ENCODE measurements at places on chromosomes 7 and 10.

DNA sequence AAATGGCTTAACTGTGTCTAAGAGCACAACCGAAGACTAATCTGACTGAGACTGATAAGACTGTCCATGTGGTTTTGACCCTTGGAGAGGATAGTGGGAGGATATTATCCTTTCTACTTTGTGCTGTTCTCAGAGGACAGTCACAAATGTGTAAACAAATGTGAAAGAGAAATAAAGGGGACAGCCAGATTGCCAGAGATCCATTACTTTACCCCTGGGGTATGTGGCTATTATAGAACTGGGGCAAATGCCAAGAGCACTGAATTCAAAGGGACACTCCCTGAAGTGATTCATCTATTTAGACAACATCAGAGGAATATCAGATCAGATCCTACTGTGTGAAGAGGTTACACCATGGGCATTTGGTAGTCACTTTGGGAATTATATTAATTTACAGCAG, 154.7 kb downstream of the RNLS start:
- H3K4me1 ChIP-seq: peaks cover 32% of the 10 kb centered on the region
- peak overlapping the region; percentile 78 for H3K27ac ChIP-seq
- H3K4me3 ChIP-seq: peak overlapping the region; percentile 43
- DNase-seq: peak; percentile 89
- H3K27me3 ChIP-seq: no peaks in the 10 kb centered on the region

DNA sequence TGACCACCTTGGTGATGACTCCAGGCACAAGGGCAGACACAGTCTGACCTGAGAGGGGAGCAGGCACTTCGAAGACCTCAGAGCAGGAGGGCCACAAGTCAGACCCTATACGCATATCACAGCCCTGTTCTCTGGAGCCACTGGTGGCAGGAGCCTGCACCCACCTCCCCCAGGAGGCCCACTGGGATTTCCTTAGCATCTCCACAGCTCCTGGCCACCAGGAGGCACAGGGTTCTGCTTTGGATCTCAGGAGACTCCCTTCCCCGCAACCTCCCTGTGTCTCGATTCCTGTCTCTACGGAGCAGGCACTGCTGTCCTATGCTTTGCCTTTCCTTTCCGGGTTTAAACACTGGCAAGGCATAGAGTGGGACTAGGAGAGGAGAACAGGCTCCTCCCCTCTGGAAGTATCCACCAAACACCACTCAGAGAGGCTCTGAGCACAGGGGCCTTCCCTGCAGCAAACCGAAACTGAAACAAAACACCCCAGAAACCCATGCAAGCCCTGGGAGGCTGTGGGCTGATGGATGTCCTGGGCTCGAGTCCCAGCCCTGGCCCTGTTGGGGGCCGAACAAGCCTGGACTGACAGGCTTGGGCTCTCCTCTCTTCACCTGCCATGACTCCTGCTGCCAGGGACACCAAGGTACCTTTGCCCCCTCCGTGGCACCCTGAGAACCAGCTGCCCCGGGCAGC, 166.3 kb downstream of the NEURL1 start:
- no peaks in the 10 kb centered on the region for H3K36me3 ChIP-seq
- no peaks in the 10 kb centered on the region for H3K4me1 ChIP-seq
- DNase-seq: peak; percentile 50

DNA sequence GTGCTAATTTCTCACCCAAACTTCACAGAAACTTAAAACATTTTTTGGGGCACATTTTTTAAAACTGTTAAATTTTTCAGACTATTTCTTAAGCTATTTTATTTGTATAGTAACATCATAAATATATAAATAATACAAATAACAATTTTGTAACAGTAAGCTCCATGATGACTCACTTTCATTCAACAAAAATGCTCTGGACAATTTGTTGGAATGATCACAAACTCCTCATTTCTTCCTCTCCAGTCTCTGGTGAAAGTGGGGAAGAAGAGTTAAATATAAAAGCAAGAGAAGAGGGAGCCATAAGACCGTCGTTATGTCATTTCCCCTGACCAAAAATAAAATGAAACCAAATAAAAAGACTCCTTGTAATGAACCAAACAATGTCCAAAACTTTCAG, 162.4 kb downstream of the AGMO start:
- DNase-seq: no peak
- H3K4me3 ChIP-seq: no peak overlapping the region
- no peak overlapping the region for H3K27ac ChIP-seq
- H3K27me3 ChIP-seq: no peaks in the 10 kb centered on the region

DNA sequence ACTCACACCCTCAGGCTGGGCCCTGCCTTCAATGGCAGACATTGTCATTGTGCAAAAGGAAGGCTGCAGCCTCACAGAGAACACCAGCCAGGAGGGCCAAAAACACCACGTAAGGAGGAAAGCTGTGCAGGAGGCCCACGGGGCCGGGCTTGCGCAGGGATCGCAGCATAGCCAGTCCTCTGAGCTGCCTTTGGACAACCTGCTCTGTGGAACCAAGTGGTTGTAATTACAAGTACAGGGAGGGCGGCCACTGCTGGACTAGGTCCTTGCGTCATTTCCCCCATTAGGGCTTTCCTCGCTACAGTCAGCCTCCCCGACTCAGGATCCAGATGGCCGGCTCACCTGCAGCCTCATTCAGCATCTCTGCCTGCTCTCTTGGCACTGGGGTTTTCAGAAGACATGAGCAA, 66.9 kb downstream of the FAM53B start:
- no peak overlapping the region for H3K4me3 ChIP-seq
- no peak for DNase-seq
- no peaks in the 10 kb centered on the region for H3K4me1 ChIP-seq
- H3K27me3 ChIP-seq: no peaks in the 10 kb centered on the region
- H3K36me3 ChIP-seq: no peaks in the 10 kb centered on the region

DNA sequence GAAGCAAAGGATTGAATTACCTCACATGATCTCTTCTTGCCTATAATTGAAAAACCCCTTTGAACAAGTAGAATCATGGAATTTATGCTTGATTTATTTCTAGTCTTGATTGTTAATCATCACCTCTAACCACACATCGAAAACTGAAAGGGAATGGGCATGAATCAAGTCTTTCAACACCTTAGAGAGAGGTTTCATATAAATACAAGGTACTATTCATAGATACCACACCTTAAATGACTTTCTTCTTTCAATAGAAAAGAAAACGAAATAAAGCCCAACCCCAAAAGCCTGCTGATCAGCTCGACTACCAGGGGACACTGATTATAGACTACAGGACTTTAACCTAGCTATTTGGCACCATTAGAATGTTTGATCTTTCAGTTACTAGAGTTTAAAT, 128.6 kb upstream of the PTPRZ1 start:
- no peaks in the 10 kb centered on the region for H3K4me1 ChIP-seq
- H3K27me3 ChIP-seq: no peaks in the 10 kb centered on the region
- no peak for DNase-seq
- H3K27ac ChIP-seq: no peak overlapping the region
- no peak overlapping the region for H3K4me3 ChIP-seq
- H3K36me3 ChIP-seq: no peaks in the 10 kb centered on the region

DNA sequence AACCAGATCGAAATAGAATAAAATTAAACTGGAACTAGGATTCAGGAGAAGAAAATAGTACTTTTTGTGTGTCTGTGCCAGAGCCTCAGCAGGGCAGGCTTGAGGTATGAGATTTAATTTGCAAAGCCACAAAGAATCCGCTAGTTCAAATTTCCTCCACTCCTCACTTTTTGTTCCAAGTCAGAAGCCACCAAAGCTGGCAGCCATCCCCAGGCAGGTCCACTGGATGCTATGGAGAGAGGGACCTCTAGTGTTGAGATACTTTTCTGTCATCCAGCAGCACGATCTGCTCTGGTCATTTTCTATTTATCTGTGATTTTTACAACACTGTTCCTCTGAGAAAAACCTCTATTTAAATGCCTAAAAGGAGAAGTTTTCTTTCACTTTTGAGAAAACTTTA, 147.9 kb upstream of the FRMD4A start:
- H3K27me3 ChIP-seq: no peaks in the 10 kb centered on the region
- no peak overlapping the region for H3K4me3 ChIP-seq
- DNase-seq: peak; percentile 46
- H3K36me3 ChIP-seq: no peaks in the 10 kb centered on the region
- H3K27ac ChIP-seq: no peak overlapping the region
- peaks cover 7% of the 10 kb centered on the region for H3K4me1 ChIP-seq

DNA sequence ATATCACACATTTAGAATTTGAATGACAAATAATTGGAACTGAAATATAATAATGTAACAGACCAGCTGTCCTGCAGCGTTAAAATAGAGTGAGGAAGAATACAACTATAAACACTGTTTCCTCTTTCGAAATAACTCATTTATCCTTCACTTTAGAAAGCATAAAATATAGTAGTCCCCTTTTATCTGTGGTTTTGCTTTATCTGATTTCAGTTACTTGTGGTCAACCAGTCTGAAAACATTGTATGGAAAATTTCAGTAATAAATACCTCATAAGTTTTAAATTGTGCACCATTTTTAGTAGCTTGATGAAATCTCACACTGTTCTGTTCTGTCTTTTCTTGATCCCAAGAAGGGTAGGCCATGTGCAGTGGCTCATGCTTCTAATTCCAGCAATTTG, 31.7 kb downstream of the POLR1F start:
- H3K27me3 ChIP-seq: no peaks in the 10 kb centered on the region
- H3K27ac ChIP-seq: no peak overlapping the region
- peak; percentile 28 for DNase-seq
- no peak overlapping the region for H3K4me3 ChIP-seq
- H3K36me3 ChIP-seq: no peaks in the 10 kb centered on the region

DNA sequence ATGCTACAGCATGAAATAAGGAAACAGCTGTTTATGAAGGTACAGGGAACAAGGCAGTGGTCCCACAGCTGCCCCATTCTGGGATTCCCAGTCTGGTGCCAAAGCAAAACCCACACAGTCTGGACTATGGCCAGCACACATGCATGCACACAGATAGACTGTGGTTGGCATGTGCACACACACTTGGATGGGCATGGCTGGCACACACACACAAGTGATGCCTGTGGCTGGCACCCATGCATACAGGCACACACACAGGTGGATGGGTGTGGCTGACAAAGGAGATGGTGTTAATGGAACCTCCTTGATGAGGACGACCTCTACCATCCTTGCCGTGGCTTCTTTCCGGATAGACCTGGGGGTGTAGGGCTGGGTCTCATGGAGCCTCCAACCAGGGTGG, 114.0 kb upstream of the LYZL2 start:
- H3K27me3 ChIP-seq: no peaks in the 10 kb centered on the region
- H3K36me3 ChIP-seq: no peaks in the 10 kb centered on the region
- no peak overlapping the region for H3K27ac ChIP-seq
- H3K4me3 ChIP-seq: no peak overlapping the region
- DNase-seq: no peak

GRCh38 chr10:86257683-86258082, 108.9 kb downstream of the GRID1 start:
- DNase-seq: no peak
- no peaks in the 10 kb centered on the region for H3K27me3 ChIP-seq
- H3K4me1 ChIP-seq: no peaks in the 10 kb centered on the region
- no peak overlapping the region for H3K27ac ChIP-seq

- no peak overlapping the region for H3K4me3 ChIP-seq
- no peaks in the 10 kb centered on the region for H3K36me3 ChIP-seq
- no peaks in the 10 kb centered on the region for H3K4me1 ChIP-seq
- H3K27ac ChIP-seq: no peak overlapping the region
- H3K27me3 ChIP-seq: no peaks in the 10 kb centered on the region
These were observed 243.5 kb downstream of the ADK start for GRCh38 chr10:74394416-74394969.

GRCh38 chr7:134890246-134891240, 95.8 kb upstream of the AGBL3 start:
- H3K4me3 ChIP-seq: peak overlapping the region; percentile 63
- H3K27me3 ChIP-seq: no peaks in the 10 kb centered on the region
- no peak overlapping the region for H3K27ac ChIP-seq
- DNase-seq: no peak
- no peaks in the 10 kb centered on the region for H3K36me3 ChIP-seq

DNA sequence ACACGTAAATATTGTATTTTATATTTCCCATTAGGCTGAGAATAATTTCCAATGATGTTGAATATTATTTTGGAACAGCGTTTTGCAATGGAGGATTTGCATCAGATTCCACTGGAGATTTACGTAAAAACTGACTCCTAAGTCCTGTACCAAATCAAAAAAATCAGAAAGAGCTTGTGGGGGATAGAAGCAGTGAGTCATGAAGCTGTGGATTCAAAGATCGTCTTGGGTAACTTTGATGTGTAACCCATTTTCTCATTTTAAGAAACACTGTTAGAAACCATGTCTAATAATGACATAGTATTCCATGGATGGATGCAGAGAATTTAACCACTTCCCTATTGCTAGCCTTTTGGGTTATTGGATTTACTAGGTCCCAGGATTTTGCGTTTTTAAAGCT, 158.6 kb downstream of the INHBA start:
- no peaks in the 10 kb centered on the region for H3K4me1 ChIP-seq
- no peak overlapping the region for H3K4me3 ChIP-seq
- no peaks in the 10 kb centered on the region for H3K36me3 ChIP-seq
- DNase-seq: no peak
- no peaks in the 10 kb centered on the region for H3K27me3 ChIP-seq
- H3K27ac ChIP-seq: no peak overlapping the region

DNA sequence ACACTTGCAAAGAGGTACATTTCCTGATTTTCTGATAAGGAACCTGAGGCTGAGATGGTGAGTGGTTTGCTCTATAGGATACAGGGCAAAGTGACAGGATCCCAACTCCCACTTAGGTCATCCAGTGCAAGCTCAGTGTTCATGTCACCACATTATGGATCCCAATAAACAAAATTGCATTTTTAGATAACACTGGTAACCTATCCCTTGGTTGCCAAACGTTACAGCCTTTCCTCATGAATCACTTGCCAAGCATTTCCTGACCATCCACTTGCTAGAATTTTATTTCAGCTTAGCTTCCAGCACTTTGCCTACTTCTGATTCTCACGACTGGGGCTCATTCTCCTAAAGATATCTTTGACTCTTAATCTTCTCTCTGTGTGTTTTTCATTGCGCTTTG, 131.4 kb upstream of the ODAD2 start:
- no peak overlapping the region for H3K4me3 ChIP-seq
- H3K36me3 ChIP-seq: no peaks in the 10 kb centered on the region
- H3K27me3 ChIP-seq: 0 out of 2 replicates have a peak, but pooled peaks cover 4% of the 10 kb centered on the region
- no peak for DNase-seq
- H3K27ac ChIP-seq: no peak overlapping the region
- no peaks in the 10 kb centered on the region for H3K4me1 ChIP-seq

GRCh38 chr7:13099154-13099795, 411.8 kb downstream of the ARL4A start:
- no peaks in the 10 kb centered on the region for H3K36me3 ChIP-seq
- no peak for DNase-seq
- 0 out of 2 replicates have a peak, but pooled peaks cover 6% of the 10 kb centered on the region for H3K4me1 ChIP-seq
- H3K4me3 ChIP-seq: no peak overlapping the region
- H3K27ac ChIP-seq: no peak overlapping the region

- DNase-seq: no peak
- peaks cover 4% of the 10 kb centered on the region for H3K4me1 ChIP-seq
- no peak overlapping the region for H3K4me3 ChIP-seq
- H3K27ac ChIP-seq: no peak overlapping the region
- no peaks in the 10 kb centered on the region for H3K27me3 ChIP-seq
- H3K36me3 ChIP-seq: no peaks in the 10 kb centered on the region
These were observed 168.6 kb downstream of the PRKCQ start for GRCh38 chr10:6411436-6411835.
